Activated gamma-delta T cell treated with Interleukin-2 at 50 U/mL for 16 hours (primary cell): ENCODE measurements at places on chromosomes 4 and X.
A peak's percentile ranks its signal among the peaks of the same experiment; 100 is the strongest.

DNA sequence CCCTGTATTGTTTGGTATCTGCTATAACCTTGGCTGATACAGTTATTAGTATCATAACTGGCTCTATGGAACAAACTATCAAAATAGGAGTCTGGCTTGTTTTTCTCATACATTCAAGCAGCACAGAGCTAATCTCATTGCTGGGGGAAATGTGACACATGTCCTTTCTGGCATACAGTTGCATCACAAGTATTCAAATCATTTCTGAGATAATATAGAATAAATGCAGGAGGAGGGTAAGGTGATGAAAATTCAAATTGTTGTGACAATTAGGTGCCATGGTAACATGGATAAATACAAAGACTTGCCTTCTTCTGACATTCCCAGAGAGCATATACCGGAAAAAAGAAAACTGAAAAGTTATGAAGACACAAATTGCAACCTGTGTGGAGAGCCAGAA lies 2706.8 kb downstream of the ARAP2 start:
- DNase-seq = no peak

DNA sequence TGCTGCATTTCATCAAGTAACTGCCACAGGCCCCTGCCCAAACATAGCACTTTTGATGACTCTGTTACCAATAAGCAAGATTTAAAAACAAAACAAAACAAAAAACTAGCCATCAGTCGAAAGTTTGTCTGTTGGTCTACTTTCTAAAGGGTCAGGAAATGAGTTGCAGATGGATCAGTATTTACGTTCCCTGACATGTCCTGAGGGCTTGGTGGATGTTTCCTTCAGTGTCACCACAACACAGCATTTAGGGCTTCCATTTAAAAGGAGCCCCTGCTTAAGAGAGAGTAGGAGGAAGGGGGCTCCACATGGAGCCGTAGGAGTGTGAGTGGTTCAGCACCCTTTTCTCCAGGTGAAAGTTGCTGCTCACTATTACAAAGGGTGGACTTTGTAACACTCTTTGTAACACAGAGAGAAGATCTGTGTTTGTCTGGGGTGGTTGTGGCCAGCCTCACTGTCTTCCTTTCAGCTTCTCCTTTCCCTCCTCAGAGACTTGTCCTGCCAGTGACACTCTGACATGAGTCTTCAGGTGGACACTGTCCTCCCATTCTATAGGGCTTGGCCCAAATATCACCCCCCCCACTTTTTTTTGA lies 167.5 kb upstream of the PDE5A start:
- DNase-seq = no peak

DNA sequence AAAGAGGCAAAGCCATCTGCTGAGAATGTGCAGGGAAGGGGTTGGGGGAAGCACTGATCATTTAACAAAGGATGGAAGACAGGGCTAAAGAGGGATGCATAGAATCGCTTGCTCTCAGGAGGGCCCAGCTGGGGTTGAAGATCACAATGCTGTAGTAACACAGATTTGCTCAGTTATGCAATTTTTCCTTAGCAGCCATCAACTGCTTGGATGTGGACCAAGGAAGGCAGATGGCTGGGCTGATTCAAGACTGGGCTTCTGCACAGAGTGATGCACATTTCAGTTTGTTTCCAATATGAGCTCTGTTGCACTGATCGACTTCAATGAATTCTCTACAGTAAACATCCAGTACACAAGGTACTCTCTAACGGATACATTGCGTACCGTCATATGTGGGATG lies 127.8 kb upstream of the TBL1X start:
- DNase-seq = no peak

GRCh38 chrX:14095702-14096101 lies 66.0 kb upstream of the GEMIN8 start:
- peak; percentile 5 for DNase-seq

GRCh38 chrX:6225911-6226595 lies 2.6 kb downstream of the NLGN4X start:
- no peak for DNase-seq

GRCh38 chrX:118941147-118941546 lies 33.3 kb upstream of the LONRF3 start:
- no peak for DNase-seq

GRCh38 chr4:122508083-122508482 lies 51.6 kb upstream of the IL2 start:
- no peak for DNase-seq

- no peak for DNase-seq
Observed at GRCh38 chrX:2631743-2632532, 59.2 kb upstream of the CD99 start.

DNA sequence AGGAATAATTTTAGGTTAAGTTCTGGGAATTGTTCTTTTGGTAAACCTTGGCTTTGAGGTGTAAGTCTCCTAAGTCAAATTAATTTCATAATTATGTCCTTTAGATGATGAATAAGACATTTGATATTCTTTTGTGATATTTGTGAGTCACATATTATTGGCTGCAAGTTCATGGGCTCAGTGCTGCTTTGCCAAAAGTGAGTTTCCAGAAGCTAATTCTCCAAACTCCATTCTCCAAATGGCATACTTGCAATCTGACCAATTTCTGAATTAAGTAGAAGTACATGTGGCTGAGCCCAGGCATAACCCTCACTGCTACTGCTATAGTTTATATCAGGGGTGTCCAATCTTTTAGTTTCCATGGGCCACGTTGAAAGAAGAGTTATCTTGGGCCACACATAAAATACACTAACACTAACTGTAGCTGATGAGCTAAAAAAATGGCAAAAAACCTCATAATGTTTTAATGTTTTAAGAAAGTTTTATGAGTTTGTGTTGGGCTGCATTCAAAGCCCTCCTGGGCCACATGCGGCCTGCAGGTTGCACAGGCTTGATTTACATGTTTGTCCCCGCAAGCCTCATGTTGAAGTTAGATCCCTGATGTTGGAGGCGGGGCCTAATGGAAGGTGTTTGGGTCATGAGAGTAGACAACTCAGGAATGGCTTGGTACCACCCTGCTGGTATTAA lies 196.1 kb downstream of the ZNF330 start:
- no peak for DNase-seq

DNA sequence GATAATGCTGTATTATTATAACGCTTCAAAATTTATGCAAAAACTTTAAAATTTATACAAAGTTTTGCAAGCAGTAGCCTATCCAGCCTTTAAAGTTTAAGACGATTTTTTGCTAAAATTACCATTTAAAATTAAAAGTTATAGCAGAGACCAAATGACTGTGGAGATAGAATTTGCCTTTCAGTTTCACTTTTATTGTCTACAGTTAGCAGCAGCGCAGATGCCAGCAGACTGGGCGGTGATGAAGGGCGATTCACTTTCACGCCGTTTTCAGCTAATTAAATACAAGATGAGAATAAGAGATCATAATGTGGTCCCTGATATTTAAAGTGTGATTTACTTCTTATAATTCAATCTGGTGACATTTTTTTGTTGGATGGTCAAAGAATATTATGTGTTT lies 1381.5 kb upstream of the ADGRL3 start:
- no peak for DNase-seq

DNA sequence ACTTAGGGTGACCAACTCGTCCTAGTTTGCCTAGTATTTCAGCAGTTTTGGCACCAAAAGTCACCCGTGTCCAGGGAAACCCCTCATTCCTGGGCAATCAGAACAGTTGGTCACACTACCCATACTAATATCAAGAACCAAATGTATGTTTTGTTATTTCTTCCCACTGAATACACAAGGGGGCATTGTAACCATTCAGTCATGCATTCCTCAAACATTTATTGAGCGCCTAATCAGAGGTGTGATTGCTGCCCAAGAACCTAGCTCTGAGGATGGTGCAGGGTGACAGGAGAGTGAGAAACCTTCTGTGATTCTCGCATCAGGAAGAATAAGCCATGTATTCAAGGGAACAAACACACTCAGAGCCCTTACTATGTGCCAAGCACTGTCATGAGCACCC lies 69.8 kb upstream of the RAI2 start:
- DNase-seq = no peak

DNA sequence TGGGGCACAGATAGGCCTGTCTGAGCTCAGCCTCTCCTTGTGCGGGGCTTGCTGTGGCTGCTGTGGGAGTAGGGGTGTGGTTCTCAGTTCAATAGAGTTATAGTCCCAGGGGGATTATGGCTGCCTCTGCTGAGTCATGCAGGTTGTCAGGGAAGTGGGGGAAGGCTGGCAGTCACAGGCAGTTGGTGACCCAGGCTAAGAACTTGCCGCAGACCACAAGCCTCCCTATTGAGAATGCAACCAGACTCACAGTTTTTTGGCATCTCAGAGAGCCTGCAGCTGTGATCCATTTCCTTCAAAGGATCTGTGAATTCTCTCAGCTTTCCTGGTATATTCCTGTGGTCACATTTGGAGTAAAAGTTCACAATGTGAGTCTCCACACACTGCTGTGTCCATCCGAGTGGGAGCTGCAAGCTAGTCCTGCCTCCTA lies 364.9 kb downstream of the ZNF674 start:
- no peak for DNase-seq

GRCh38 chr4:40152637-40153036 lies 44.2 kb upstream of the RHOH start:
- peak; percentile 18 for DNase-seq

GRCh38 chr4:183328832-183329231 lies 6.6 kb upstream of the CLDN24 start:
- DNase-seq = no peak

GRCh38 chr4:1469043-1469442 lies 62.8 kb upstream of the NKX1-1 start:
- no peak for DNase-seq

- no peak for DNase-seq
Observed at GRCh38 chr4:2390784-2391421, 27.5 kb downstream of the ZFYVE28 start.

GRCh38 chrX:19666950-19667349 lies 151.6 kb upstream of the MAP3K15 start:
- DNase-seq = no peak

GRCh38 chr4:126812076-126812475 lies 820.7 kb upstream of the INTU start:
- DNase-seq = no peak

DNA sequence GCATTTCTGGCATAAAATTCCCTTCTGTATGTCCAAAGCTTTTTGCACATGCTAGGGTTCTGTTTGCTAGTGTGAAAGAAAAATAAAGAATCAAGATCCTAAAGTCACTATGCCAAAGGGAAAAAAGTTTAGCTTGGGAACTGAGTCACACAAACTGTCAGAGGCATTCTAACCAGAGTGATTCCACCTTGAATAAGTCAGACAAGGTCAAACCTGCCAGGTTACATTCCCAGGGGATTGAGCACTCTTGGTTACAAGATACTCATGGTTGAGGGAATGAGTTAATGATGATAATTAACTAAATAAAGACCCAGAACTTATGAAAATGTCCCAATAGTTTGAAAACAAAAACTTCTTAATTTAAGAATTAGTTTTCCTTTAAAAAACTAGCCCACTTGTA lies 13.7 kb upstream of the UGT2B17 start:
- DNase-seq = no peak

- DNase-seq = no peak
Observed at GRCh38 chrX:74557378-74557777, 57.0 kb downstream of the RLIM start.

DNA sequence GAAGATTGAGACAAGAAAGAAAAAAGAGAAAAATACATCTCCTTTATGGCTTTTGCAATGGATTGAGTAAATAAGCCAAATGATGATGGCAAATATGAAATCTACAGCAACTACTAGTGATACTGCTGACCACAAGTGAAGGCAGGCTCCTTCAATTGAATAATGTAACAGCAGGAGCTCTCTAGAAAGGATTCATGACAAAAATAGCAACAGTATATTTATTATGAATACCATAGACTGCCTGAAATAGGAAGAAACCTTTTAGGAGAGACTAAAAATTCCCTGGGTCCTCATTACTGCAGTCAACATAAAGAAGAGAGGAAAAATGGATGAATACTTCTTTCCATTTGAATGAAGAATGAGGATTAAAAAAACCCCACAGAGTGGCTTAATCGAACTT lies 306.8 kb upstream of the ANXA10 start:
- DNase-seq = no peak

DNA sequence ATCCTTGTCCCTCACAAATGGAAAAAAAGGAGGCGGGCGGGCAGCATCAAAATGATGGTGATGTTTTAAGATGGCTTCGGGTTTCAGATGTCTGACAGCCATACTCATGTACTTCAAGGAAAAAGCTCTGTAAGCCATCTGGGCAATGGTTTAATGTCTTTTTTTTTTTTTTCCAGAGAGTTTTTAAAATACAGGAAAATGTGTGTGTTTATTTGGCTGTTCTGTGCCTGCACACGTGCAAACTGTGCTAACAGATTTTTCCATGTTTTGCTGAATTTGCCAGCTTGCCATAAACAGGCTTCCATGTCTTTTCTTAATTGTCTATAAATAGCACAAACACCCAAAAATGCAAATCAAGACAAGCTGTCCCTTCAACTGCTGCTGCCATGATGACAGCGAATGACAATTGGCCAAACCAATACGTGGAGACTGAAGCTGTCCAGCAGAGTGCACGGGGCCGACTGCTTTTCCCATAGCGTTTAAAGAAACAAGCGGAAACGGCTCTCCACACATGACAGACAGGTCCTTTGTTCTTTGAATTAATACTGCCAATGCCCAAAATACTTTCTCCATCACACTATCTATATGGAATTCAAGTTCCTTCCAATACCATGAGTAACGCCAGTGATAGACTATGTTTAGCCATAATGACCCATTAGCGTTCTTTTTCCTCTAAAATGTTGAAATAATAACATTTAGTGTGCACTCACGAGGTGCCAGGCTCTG lies 35.7 kb downstream of the AFAP1 start:
- DNase-seq = no peak

DNA sequence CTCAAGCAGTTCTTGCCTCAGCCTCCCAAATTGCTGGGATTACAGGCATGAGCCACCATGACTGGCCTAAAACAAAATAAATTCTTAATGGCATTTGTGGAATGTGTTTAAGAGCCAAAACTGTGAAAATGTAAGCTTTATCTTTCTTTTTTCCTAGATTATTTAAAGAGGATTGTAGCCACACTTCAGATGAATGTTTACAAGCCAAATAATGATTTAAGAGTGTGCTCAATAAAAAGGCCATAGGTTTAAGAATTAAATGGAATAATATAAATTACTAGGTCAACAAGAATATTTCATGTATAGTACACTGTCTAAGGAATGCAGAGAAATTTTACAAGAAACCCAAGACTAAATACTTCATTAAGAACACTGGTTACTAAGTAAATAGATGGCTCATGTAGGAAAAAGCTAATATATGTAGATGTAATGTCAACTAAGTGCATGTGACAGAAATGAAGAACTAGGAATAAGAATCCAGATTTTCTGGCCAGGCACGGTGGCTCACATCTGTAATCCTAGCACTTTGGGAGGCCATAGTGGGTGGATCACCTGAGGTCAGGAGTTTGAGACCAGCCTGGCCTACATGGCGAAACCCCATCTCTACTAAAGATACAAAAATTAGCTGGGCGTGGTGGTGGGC lies 21.3 kb upstream of the UGDH start:
- no peak for DNase-seq

DNA sequence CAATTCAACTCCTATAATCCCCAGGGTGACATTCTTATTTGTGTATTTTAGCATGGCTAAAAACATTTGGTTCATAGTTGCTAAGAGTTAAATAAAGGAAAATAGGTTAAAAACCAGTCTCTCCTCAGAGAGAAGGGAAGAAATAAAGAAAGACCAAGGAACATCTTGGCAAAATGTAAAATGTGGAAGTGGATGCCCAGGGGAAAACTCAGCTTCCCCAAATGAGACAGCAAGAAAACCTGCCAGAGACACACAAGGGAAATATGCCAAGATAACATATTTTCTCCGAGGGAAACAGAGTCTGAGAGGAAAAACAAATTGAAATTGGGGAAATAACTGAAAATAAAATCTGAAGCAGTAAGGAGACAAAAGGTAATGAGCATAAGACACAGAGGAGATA lies 1569.3 kb downstream of the PCDH18 start:
- no peak for DNase-seq

GRCh38 chr4:10084651-10085358 lies 31.8 kb downstream of the WDR1 start:
- no peak for DNase-seq
